SJCRH30 (cell line): ENCODE measurements at places on chromosomes 6 and 20. TPM values are rescaled to one million over a fixed set of nuclear protein-coding genes. Genes with fewer than 3 reads are reported as not detected.

ZBTB22 gene
- 7.1 and 9.6 TPM in 2 replicates for total RNA-seq

DNA sequence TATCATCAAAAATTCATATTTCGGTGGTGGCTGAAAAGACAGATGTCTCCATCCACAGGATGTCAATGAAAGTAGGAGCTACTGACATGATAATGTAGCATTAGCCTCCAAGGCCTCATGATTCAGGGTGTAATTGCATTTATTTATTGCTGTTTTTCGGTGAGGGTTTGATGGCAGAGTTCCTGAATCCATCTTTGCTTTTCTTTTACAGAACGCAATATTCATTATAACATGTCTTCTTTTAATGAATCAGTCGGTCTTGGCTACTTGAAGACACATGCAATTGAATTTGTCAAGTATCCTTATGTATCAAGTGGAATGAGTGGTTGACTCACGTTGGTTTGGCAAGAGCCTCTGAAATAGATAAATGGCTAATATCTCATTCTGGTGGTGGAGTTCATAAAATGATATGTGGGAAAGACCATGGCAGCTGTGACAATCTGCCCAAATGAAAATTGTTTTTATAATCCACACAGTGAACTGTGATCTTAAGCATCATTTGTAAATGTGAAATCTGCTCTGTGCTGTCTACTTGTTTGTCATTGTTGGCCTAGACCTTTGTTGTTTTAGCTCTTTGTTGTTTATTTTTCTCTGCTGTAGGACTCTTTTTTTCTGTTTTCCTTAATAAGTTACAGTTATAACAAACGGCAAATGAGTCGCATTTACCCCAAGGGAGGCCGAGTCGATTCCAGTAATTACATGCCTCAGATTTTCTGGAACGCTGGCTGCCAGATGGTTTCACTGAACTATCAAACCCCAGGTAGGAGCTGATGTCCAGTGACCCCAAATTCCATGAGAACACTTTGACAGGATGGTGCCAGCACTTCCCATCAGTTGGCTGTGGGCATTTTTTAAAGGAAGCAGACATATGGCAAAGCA, 105.7 kb upstream of the LAMP5 start:
- H3K4me1 ChIP-seq = no peaks in the 10 kb centered on the region
- no peak overlapping the region for H3K4me3 ChIP-seq
- H3K27ac ChIP-seq = no peak overlapping the region
- H3K36me3 ChIP-seq = no peaks in the 10 kb centered on the region
- H3K27me3 ChIP-seq = no peaks in the 10 kb centered on the region; the same call in 1 of the 2 replicates

DNA sequence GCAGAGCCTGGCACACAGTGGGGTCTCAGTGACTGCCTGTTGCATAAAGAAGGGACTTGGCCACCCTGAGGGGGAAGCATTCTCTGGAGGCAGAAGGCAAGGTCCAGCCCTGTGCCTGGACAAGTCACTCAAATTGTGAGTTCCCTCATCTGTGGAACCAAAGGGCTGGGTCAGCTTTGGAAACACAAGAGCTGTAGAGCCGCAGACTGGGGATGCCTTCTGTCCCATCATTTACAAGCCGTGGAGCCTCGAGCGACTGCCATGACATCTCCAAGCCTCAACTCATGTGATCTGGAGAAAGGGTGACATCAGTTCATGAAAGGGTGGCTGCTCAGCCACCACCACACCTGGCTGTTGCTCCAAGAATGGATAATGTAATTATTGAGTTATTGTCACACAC, 20.4 kb upstream of the SIRPD start:
- H3K4me3 ChIP-seq = no peak overlapping the region
- DNase-seq = peak; percentile 0
- H3K27me3 ChIP-seq = no peaks in the 10 kb centered on the region
- no peaks in the 10 kb centered on the region for H3K36me3 ChIP-seq
- no peaks in the 10 kb centered on the region for H3K4me1 ChIP-seq
- H3K27ac ChIP-seq = no peak overlapping the region

DNA sequence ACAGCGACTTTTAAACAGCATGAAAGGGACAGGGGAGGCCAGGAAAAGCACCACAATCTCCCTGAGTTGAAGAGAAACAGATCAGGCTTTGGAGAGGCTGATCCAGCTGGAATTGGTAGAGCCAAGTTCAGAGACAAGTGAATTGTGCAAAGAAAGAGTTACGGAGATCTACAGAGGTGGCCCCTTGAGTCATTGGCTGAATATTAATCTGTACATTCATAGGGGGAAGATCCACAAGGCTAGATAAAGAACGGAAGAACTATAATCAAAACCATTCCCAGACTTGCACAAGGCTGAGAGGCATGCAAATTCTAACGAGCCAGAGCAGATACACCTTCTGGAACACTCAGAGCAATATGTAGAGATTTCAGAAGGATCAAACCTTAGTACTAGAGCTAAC, 14.2 kb upstream of the FOXQ1 start:
- no peak for DNase-seq
- H3K4me3 ChIP-seq = no peak overlapping the region
- no peak overlapping the region for H3K27ac ChIP-seq
- no peaks in the 10 kb centered on the region for H3K4me1 ChIP-seq
- H3K36me3 ChIP-seq = no peaks in the 10 kb centered on the region

DNA sequence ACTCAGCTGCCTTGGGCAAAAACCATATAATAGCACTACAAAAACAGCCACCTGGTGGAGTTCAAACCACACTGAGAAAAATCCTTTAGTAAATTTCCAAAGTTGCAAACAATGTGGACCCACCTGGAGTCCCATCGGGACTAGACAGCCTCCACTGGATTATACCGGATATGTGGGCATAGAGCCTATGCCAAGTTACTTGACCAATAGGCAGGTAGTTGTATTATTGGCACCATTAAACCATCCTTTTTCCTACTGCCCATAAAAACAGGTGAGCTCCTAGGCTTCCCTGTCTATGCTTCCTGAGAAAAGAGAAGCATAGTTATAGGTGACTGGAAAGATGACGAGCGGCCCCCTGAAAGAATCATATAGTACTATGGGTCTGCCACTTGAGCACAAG, 51.7 kb upstream of the ADGRF4 start:
- H3K4me1 ChIP-seq = no peaks in the 10 kb centered on the region
- DNase-seq = no peak
- H3K36me3 ChIP-seq = no peaks in the 10 kb centered on the region
- no peaks in the 10 kb centered on the region for H3K27me3 ChIP-seq
- no peak overlapping the region for H3K4me3 ChIP-seq
- H3K27ac ChIP-seq = no peak overlapping the region

- no peak overlapping the region for H3K27ac ChIP-seq
- H3K27me3 ChIP-seq = no peaks in the 10 kb centered on the region
- no peaks in the 10 kb centered on the region for H3K36me3 ChIP-seq
- H3K4me1 ChIP-seq = 0 out of 2 replicates have a peak, but pooled peaks cover 3% of the 10 kb centered on the region
- DNase-seq = no peak
- no peak overlapping the region for H3K4me3 ChIP-seq
Measured at GRCh38 chr6:79410806-79411205, 126.4 kb downstream of the LCA5 start.

BACH2 gene
- total RNA-seq = 3.8 and 4.1 TPM in 2 replicates

PPP1R10 gene
- total RNA-seq = 93.7 and 120 TPM in 2 replicates

- no peaks in the 10 kb centered on the region for H3K27me3 ChIP-seq
- DNase-seq = no peak
- H3K4me3 ChIP-seq = no peak overlapping the region
- no peaks in the 10 kb centered on the region for H3K4me1 ChIP-seq
Measured at GRCh38 chr6:25596928-25597818, 54.8 kb upstream of the SCGN start.

DNA sequence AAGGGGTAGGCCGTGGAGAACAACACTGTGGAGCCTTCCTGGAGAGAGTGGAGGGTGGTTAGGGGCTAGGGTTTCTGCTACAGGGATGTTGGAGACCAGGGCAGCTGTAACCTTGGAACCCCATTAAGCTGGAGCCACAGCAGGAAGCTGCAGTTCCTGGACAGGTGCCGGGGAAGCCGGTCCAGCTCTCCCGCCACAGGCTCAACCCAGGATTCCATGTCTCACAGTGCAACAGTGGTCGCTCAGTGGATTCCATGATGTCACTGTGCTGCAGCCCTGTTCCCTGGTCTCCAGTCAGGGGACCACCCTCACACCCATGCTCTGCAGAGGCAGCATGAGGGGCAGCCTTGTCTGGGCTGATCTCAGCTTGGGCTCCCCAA, 264.6 kb upstream of the CDYL start:
- no peaks in the 10 kb centered on the region for H3K36me3 ChIP-seq
- no peak overlapping the region for H3K4me3 ChIP-seq
- no peaks in the 10 kb centered on the region for H3K27me3 ChIP-seq
- H3K27ac ChIP-seq = peak overlapping the region; percentile 91

DNA sequence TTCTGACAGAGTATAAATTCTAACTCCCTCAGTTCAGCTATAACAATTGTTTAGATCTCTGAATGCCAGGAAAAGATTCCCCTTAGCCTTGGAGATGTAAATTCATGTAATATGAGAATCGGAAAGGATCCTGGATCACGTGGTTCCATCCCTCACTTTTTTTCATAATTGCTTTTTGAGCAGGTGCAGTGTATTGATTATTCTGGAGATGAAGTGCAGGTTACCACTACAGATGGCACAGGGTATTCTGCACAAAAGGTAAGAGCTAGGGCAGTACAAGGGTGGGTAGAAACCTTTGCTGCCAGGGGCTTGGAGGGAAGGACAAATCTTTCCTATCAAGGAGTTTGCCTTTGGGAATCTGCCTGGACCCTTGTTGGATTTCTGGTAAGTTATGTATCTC, 52.7 kb downstream of the KDM1B start:
- no peak overlapping the region for H3K27ac ChIP-seq
- H3K27me3 ChIP-seq = no peaks in the 10 kb centered on the region
- no peaks in the 10 kb centered on the region for H3K36me3 ChIP-seq
- no peaks in the 10 kb centered on the region for H3K4me1 ChIP-seq

MYBL2 gene
- 181 and 191 TPM in 2 replicates for total RNA-seq

XKR7 gene
- total RNA-seq = 0.02 and 0.03 TPM in 2 replicates
